Urinary bladder (tissue), 4 donors: ENCODE measurements at places on chromosomes 13 and 19.

DNA sequence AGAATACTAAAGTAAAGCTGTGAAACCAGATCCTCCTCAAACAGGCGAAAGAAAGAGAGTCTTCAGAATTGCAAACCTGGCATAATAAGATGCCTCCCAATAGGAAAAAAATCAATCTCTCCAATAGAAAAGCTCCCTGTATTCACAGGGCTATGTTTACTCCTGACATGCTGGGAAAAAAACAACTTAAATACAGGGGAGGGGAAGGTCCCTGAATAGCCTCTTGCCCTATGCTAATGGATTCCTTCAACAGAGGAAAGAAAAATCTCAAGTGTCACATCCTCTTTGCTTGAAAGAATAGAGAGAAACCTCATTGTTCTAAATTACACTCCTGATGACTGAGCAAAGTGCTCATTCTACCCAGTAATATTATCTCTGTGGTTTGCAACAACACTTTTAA is 1271.1 kb upstream of the PRR20A start:
- DNase-seq: no peak

DNA sequence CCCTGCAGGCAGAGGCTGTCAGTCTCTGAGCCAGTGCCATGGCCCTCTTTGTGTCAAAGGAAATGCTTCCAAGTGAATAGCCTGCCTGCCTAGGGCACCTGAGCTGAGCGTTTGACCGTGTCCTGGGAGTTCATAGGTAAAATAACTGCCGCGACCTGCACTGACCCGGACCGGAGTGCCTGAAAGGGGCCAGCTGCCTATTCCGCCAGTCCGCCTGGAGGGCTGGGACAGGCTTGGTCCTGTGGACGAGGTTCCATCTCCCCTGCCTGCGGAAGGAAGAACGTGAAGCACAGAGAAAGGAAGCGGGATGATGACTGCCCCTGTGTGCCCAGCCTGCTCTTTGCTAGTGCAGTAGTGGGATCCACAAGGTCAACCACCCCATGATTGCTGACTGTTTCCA is 17.5 kb upstream of the ZNF492 start:
- no peak for DNase-seq

DNA sequence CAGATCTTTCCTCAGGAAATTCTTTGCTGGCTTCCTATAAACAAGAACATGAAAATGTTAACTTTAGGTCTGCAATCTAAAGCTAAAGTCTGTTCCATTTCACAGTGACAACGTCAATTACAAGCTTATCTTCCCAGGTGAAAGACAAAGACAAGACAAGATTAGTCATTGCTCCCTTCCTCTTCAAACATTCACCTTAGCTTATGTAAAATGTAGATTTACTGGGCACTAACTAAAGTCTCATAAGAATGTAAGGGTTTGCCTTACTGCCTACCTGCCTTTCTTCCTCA is 17.2 kb downstream of the TNFSF14 start:
- no peak for DNase-seq

GRCh38 chr19:51093510-51094345 is 11.0 kb upstream of the KLK14 start:
- no peak for DNase-seq

- no peak for DNase-seq
Measured at GRCh38 chr19:18017275-18018083, 9.5 kb downstream of the ARRDC2 start.

DNA sequence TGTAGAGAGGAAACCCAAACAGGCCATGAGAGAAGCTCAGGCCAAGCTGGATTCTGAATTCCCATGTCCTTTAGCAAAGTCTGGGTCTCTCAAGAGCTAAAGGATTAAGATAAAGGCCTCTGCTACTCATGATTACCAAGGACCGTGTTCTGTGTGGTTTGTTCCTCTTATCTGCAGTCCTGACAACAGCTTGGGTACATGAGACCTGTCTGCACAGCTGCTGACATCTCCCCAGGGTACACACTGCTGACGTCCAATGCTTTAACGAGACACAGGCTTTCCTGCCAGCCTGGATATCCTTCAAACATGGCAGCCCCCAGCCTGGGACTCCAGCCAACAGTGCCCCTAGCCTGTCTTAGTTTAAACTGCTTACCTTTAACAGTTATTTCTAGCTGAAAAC is 211.0 kb downstream of the SLC7A1 start:
- DNase-seq: no peak

- no peak for DNase-seq
Measured at GRCh38 chr19:16945364-16945714, 56.5 kb downstream of the F2RL3 start.

DNA sequence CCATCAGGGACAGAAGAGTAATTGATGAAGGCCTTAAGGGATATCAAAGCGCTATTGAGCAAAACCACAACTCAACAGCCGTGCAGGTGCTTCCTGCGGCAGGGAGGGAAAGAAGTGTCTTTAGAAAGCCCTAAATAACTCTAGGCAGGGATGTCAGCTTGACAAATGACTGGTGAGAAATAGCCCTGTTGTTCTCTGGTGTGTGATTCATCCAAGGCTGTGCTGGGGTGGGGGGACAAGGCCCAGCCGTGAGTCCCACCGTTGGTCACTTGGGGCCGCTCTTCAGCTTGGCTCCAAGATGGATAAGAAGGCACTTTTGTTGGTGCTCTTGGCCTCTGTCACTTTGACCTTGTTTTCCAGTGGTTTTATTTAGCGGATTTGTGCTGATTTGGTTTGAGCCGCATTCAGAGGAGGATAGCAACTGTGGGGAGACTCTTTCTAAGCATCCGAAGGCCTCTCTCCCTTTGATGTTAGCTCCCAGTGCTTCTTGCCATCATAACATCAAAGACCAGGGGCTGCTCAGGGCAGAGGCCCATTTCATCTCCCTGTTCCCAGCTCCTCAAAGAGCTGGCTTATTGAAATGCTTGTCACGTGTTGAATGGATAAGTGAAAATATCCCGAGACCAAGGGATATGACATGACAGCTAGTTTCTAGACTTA is 130.3 kb upstream of the SERP2 start:
- no peak for DNase-seq

- DNase-seq: no peak
Measured at GRCh38 chr13:48738311-48738710, 84.6 kb downstream of the CYSLTR2 start.

DNA sequence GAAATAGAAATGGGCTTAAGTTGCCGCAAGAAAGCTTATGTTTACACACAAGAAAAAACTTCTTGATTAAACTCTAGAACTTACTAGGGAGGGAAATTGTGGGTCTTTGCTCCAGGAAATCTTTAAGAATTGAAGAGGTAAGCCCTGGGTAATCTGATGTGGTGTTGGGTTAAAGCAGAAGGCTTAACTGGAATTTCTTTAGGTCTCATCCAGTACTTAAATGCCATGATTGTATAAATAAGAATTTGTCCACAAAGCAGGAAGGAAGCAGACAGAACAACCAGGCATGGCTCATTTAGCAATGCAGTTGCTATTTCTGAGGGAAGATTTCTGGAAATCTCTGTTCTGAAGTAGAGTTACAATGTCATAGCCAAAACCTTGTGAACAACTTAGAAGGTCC is 360.4 kb downstream of the KLF5 start:
- DNase-seq: no peak

DNA sequence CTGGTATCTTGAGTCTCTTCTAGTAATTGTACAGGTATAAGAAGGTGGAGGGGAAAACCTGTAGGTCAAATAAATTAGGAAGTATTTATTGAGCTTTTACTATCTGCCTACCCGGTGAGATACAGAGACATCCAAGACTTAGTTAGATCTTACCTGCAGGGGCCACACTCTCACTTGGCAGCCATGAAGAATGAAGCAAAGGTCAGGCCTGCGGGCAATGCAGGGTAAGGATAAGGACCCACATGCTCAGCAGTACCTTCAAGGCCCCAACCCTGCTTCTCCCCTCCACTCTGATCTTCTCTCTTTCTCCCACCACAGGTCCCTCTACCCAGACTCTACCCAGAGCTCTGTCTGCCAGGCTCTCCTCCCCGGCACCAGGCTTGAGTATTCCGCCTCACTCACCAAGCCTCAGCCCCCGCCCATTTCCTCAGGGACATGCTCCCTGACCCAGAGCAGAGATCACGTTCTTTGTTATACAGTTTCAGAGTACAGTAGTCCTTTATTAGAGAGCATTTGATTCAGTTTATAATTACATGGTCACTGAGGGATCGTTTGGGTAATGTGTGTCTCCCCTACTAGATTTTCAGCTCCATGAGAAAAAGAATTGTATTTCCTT is 18.9 kb upstream of the CLDN10 start:
- DNase-seq: no peak

GRCh38 chr13:56558698-56559320 is 581.9 kb upstream of the PRR20A start:
- no peak for DNase-seq

GRCh38 chr13:72782717-72783116 is 784 bp downstream of the PIBF1 start:
- no peak for DNase-seq

- DNase-seq: no peak
Measured at GRCh38 chr13:98181111-98181815, 4.2 kb upstream of the RNF113B start.

- no peak for DNase-seq
Measured at GRCh38 chr19:10651851-10652250, 2.3 kb upstream of the ILF3 start.

- no peak for DNase-seq
Measured at GRCh38 chr19:55373306-55373992, 3.2 kb upstream of the TMEM190 start.

- no peak for DNase-seq
Measured at GRCh38 chr19:38759590-38760003, 13.7 kb downstream of the LGALS7 start.

DNA sequence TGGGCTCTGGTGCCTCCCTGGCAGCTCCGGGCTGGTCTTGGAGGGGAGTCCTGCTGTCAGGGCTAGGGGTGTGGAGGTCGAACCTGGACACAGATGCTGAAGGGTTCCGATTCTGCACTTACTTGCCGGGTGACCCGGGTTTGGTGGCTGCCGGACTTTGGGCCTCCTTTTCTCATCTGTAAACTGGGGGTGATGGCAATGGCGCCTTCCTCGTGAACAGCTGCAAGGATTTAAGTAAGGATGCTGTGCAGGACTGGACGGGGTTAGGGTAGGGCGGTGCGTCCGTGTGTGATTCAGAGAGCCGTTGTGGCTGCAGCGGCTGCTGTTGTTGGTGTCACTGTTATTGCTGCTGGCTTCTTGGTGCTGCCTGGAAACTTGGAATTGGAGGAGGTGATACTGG is 2.4 kb downstream of the HPN start:
- no peak for DNase-seq

- DNase-seq: no peak
Measured at GRCh38 chr13:106548064-106548696, 12.7 kb upstream of the EFNB2 start.

DNA sequence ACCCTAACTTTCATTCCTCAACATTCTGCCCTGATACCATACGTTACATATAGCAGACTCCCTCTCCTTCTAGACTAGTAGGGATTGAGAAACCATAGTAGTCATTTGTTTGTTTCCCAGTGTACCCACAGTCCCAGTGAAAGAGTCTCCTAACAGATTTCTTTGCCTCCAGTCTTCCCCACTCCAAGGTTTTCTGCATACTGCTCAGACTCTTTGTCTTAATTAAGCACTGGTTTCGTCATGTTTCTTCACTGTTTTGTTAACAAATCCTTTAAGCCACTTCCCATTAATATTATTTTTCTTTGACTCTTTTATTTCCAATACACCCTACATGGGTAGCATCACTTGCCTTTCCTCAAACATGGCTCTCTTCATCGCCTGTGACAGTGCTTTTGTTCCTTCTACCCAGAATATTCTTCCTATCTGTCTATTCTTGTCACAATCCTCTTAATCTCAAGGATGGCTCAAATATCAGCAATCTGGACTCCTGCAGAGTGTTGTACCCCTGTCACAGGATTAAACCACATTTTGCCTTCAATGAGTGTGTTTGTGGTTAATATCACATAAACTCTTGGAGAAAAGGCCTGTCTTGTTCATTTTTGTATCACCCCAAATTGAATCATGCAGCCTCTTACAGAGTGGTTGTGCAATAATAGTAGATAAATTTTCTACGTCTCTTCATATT is 92.7 kb upstream of the KLF12 start:
- no peak for DNase-seq

GRCh38 chr13:74201530-74201929 is 67.3 kb upstream of the KLF12 start:
- DNase-seq: no peak

DNA sequence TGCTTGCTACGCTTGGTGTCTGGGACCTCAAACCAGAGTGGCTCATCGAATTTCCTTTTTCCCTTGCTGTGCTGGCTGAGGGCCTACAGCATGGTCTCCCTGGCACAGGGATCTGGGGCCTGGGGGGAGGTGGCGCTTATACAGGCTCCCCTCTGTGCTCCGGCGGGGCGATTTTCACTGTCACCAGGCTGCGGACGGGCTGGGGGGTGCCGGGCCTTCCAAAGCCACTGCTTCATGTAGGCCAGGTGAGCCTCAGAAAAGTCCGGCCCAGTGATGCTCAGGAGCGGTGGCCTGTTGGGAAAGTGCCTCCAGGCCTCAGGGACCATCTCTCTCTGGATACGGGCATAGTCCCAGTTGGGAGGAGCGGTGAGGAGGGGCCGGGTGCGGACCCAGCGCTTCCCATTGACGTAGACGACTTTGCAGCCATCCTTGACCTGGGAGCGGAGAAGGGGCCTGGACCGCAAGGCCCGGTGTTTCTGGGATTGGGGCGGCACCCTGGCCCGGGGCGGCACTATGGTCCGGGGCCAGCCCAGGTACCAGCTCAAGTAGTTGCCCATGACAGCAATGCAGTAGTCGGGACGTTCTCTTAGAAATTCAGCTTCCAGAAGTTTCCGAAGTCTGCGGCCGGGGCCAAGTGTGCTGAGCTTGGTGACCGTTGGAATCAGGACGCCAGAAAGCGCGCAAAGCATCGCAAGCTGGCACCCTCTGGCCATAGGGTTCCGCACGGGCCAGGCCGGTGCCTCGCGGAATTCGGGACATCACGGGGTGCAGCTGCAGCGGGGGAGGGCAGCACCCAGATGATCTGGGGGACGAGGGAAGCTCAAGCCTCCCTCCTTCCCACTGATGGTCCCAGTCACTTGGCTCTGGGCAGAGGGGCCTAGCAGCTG is 255.9 kb downstream of the SLC7A1 start:
- DNase-seq: no peak

DNA sequence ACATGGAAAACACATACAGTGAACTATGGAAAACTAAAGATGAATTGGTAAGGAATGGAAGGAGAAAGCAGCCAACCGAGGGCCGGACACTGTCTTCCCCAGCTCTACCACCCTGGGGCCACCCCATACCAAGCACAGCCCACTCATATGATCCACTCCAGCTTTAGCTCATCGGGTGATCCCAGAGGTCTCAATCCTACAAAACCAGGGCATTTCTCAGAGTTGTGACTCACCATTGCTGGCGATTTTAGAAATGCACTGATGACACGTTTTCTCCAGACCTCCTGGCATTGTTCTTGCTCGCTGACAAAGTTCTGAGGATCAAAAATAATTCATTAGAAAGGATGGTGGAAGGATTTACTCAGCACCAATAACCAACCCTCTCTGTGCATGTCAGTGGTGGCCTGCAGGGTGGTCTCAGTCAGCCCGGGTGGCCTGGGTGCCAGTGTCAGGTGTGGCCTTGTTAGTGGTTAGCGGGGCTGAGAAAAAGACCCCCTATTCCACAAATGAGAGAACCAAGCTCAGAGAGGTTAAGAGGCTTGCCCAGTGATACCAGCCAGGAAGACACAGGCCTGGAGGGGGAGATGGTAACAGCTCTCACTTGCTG is 6.6 kb downstream of the TMEM272 start:
- DNase-seq: no peak

- peak; percentile 89 for DNase-seq
Measured at GRCh38 chr19:42219812-42220750, at the start of gene ZNF526. TSS of gene ZNF526 (plus strand) at chr19:42220312. CDS start at chr19:42224404, 4,092 bp downstream.
